Activated T-cell treated with anti-CD3 and anti-CD28 coated beads for 1 hour (primary cell): ENCODE measurements at places on chromosomes 4 and X.

DNA sequence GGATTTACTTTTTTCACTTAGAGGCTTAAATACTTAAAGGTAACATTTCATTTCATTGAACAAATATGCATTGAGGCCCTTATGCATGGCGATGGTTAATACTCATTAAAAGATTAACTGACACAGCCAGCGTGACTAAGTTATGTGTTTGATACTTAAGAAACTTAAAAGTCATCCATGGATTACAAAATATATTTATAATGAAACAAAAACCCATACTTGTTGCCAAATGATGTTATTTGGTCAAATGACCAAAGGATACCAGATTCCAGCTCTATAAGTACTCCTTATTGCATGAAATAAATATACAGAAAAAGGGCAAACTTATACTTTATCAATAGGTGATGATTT is 26.7 kb downstream of the ZNF330 start:
- DNase-seq: no peak

DNA sequence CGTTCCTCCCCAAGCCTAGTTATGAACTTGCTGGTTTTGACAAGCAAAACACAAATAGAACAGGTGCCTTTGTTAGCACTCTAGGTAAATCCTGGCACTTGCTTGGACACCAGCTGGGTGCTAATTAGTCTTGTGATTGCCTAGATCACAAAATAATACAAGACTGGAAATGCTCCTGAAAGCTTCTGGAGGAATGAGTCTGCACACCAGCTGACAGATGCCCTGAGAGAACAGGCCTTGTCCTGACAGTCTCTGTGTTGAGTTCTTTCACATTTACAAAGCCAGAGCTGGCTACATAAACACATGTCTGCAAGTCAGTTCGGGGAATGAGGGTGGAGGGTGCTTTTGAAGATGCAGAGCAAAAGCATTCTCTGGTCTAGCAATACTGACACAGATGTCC is 93.8 kb downstream of the ELOVL6 start:
- DNase-seq: no peak

- no peak for DNase-seq
Measured at GRCh38 chr4:152385551-152385950, 150.3 kb downstream of the FBXW7 start.

GRCh38 chr4:154158361-154159155 is 333.0 kb downstream of the DCHS2 start:
- DNase-seq: no peak

DNA sequence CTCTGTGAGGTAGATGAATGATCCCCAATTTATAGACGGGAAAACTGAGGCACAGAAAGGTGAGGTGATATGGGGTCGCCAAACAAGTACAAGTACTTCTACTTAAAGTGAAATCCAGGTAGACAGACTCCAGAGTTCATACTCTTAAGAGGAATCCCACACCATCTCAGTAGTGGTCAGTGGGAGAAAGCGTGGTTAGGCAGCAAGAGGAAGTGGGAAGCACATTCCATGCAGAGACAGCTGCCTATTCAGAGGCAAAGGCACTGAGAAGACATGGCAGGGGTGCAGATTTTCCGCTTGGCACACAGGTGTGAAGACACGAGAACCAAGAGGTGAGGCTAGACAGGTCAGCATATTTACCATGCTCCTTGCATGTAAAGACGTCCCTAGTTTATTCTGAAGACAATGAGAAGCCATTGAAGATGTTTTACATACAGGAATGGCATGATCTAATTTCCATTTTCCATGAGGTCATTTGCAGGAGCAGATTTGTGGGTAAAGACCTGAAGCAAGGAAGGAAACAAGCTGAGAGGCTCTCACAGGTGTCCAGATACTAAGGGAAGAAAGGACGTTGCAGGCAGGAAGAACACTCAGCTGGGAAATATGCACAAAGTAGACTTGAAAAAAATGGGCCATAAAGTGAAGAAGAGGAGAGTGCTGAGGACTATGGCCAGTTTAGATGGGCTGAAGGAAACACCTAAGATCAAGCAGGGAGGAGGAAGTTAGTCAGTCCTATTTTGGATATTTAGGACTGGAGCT is 17.3 kb upstream of the CLNK start:
- no peak for DNase-seq

- DNase-seq: no peak
Measured at GRCh38 chr4:141759796-141760425, 123.5 kb downstream of the IL15 start.

GRCh38 chrX:10482261-10482660 is 138.1 kb downstream of the MID1 start:
- DNase-seq: no peak

GRCh38 chrX:151596282-151596681 is 32.8 kb downstream of the PASD1 start:
- no peak for DNase-seq

DNA sequence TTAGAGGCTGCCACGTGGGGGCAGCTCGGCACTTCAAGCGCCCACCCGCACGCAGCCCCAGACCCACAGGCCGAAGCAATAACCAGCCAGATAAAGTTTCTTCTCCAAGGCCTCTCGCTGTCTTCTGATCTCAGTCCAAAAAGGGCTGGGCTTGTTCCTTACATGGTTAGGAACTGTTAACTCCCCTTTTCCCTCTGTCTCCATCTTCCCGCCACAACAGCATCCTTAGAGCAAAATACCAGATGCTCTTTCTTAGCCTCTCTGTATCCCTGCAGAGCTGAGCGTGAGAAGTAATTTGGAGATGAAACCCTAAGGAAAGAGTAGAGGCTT is 23.4 kb upstream of the KIAA1210 start:
- no peak for DNase-seq

GRCh38 chrX:28188526-28188925 is 207.3 kb upstream of the DCAF8L1 start:
- no peak for DNase-seq

DNA sequence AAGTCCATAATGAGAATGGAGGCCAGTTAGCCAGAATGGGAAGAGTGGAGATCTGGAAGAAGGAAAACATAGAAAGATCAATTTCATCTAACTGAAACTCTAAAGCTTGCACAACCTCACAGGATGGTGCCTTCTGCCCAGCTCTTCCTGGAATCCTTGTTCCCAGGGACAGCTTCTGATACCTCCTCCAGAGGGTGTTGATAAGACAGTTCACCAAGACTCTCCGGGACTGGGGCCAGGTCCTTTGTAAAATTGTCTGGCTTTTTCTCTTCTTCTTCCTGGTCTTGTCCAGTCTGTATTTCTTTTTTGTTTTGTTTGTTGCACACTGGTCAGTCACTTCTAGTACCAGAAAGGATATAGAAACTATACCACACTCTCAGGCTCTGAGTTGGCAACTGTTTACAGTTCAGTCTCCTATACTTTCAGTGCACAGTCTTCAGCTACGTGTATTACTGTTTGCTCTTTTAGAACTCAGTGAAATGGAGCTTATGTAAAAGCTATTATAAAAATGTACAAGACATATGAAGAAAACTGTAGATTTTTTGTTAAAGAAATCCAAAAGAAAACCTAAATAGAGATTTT is 142.8 kb upstream of the RPL34 start:
- DNase-seq: no peak

- no peak for DNase-seq
Measured at GRCh38 chr4:71616168-71616811, 167.6 kb downstream of the GC start.

DNA sequence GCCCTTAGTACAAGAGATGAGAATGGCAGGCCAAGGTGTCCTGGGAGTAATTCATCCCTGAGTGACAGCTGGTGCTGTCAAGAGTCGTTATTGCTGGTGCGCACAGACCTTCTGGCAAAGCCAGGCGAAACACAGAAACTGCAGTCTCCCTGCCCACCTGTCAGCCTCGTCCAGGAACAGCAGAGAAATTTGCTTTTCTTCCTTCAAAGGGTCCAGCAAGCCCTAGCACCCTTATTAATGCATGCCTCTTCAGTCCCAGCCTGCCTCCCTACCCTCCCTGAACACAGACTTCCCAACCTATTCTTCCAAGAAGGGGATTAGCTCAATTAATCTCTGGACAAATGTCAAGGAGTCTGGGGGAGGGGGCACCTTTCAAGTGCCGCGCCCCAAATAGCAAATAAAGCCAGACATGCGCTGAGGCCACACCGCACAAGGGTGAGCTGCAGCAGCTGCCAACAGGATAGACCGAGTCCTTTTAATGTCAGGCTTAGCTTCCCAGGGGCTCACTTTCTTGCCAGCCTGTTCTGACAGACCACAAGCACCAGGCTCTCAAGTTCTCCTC is 250.7 kb upstream of the RASGEF1B start:
- DNase-seq: no peak

- DNase-seq: no peak
Measured at GRCh38 chr4:25075129-25075528, 44.4 kb upstream of the LGI2 start.

GRCh38 chr4:18733961-18734360 is 712.4 kb upstream of the LCORL start:
- DNase-seq: no peak

DNA sequence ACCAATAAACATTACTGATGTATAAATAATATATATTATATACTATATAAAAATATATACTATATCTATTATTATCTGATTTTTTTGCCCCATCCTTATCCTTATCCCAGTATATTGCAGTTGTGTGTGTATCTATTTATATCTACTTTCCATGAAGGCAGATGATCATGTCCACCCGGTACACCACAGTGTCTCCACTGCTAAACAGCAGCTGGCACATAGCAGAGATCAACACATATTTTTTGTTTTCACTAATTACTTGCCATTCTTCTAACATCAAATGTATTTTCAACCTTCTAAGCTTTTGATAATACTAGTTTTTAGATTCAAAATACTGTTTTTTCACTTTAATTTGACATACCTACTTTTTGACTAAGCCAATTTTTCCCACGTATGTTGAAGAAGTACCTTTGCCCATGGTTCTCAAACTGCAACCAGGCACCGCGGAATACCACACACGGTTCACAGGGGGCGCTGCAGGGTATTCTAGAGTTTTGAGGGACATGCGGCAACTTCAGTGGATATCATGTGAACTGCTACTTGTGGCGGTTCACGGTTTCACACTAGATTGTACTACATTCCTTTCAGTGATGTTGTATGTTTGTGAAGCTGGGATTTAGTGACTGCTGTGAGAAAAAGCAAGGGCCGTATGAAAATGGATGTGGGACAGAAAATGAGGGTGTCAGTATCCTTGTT is 182.5 kb upstream of the NPY2R start:
- no peak for DNase-seq

DNA sequence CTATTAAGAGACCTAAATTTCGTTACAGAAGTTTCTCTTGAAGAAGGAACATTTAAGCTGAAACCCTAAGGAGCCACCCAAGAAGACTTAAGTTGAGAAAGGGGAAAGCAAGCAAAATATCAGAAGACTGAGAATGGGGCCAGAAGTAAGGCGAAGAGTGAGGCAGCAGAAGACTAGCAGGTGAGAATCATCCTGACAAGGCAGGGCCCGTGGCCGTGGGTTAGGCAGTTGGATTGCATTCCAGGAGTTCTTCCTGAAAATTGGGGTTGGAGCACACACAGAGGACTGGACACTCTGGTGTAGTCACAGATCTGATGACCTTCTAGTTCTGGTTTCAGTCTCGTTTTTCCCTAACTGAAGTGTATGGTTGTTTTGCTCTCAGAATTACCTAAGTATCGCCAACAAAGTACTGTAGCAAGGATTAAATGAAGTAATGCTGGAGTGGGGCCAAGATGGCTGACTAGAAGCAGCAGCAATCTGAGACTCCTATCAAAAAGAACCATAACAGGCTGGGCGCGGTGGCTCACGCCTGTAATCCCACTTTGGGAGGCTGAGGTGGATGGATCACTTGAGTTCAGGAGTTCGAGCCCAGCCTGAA is 94.4 kb upstream of the GUCY1A1 start:
- DNase-seq: no peak

DNA sequence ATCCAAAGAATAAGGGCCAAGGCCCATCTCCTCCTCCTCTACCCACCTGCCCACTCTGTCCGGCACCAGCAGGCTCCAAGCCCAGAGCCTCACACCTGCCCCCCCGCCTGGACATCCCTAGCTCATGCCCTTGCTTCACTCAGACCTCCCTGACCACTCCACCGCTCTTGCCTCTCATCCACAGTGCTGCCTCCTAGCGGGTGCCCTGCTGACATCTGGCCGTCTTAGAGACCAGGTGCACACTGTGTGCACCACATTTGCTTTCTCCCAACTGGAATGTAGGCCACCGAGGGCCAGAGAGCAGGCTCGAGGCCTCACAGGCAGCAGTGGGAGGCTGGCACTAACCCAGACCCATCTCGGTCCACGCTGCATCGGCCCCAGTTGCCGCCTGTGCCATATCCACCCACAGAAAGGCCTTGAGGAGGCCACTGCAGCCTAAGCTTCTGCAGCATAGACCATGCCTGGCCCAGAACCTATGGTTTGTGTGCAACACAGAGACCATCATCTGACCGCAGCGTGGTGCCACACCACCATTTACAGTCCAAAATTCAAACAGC is 13.5 kb downstream of the LETM1 start:
- DNase-seq: no peak

GRCh38 chrX:9326369-9326768 is 138.5 kb upstream of the TBL1X start:
- DNase-seq: no peak

- DNase-seq: no peak
Measured at GRCh38 chr4:148015058-148015457, 283.2 kb downstream of the ARHGAP10 start.

- no peak for DNase-seq
Measured at GRCh38 chr4:5371415-5372190, 320.3 kb downstream of the STK32B start.

- DNase-seq: no peak
Measured at GRCh38 chr4:168666531-168666930, 169.7 kb downstream of the PALLD start.

DNA sequence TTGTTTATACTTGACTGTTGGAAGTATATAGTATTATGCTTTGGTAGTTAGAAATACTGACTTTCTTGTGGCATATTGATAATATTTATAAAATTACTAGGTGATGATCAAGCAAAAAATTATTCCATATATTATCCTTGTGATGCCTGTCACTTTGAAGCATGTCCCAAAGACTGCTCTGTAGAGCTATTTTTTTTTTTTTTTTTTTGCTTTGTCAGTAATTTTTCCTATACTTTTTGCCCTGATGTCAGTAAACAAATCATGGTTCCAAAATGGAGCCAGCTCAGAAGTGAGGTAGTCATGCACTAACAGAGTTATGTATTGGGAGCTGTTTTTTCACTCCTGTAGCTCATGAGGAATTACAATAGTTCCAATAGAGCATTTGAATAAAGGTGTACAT is 11.2 kb downstream of the WWC2 start:
- DNase-seq: no peak

- no peak for DNase-seq
Measured at GRCh38 chr4:184895012-184895695, 69.4 kb upstream of the ACSL1 start.

DNA sequence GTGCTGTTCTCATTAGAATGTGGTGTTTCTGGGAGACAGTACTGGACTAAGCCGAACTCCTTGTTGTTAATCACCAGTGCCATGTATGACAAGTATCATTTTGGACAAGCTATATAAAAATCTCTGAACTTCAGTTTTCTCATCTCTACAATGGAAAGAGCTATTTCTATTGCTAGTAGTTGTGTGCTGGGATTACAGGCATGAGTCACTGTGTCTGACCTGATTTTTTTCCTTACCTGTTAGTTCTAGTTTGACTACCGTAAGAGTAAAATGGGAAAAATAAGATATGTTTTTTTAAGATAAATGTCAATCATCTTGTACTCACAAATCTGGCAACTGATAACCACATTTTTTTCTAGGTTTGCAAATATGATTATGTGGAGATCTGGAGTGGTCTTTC is 192.3 kb downstream of the TLL1 start:
- no peak for DNase-seq

- DNase-seq: no peak
Measured at GRCh38 chrX:2657532-2658113, 33.5 kb upstream of the CD99 start.

GRCh38 chrX:77298790-77299189 is 148.4 kb upstream of the FGF16 start:
- no peak for DNase-seq
